Osteocyte (in vitro differentiated cells): ENCODE measurements at places on chromosomes 16 and 17. TPM values are rescaled to one million over a fixed set of nuclear protein-coding genes. Genes with fewer than 3 reads are reported as not detected.

The CLEC18C gene
- total RNA-seq: 0.71 TPM in 1 of 2 replicates, not detected in the other

The MYO15B gene
- total RNA-seq: 40.8 and 42.5 TPM in 2 replicates

The GAN gene
- total RNA-seq: 9.2 and 11.9 TPM in 2 replicates

The RSPRY1 gene
- total RNA-seq: 49.3 and 50.8 TPM in 2 replicates

The MAP2K6 gene
- total RNA-seq: 2.8 TPM in 2 replicates

The NPIPB9 gene
- 2.6 and 4.2 TPM in 2 replicates for total RNA-seq

The SMIM5 gene
- 0.24 and 0.42 TPM in 2 replicates for total RNA-seq

The HLF gene
- 0.51 and 0.65 TPM in 2 replicates for total RNA-seq

The NPIPA8 gene
- total RNA-seq: 0.39 and 0.56 TPM in 2 replicates

The SPATA22 gene
- not detected in 2 replicates for total RNA-seq

The GAST gene
- total RNA-seq: not detected in 2 replicates

The CA7 gene
- not detected in 2 replicates for total RNA-seq

The TNP2 gene
- total RNA-seq: not detected in 2 replicates

The CHST6 gene
- 0.43 and 0.55 TPM in 2 replicates for total RNA-seq

The GALNS gene
- total RNA-seq: 47.0 and 51.5 TPM in 2 replicates

The CCL13 gene
- total RNA-seq: not detected in 2 replicates

The ENPP7 gene
- not detected in 2 replicates for total RNA-seq

The OR1A1 gene
- not detected in 2 replicates for total RNA-seq

The C16orf86 gene
- 2.1 and 2.8 TPM in 2 replicates for total RNA-seq

The KRTAP4-5 gene
- total RNA-seq: not detected in 2 replicates

The KRT9 gene
- total RNA-seq: 0.30 TPM in 1 of 2 replicates, not detected in the other

The ALOX12 gene
- not detected in 2 replicates for total RNA-seq

The EPX gene
- total RNA-seq: not detected in 2 replicates

The CHMP6 gene
- total RNA-seq: 31.1 and 35.9 TPM in 2 replicates

The CTRB2 gene
- not detected in 2 replicates for total RNA-seq

The NGFR gene
- 2.8 and 3.6 TPM in 2 replicates for total RNA-seq

The TNFRSF17 gene
- total RNA-seq: not detected in 2 replicates

The SP2 gene
- total RNA-seq: 19.9 and 20.7 TPM in 2 replicates

The ANTKMT gene
- 41.5 and 41.7 TPM in 2 replicates for total RNA-seq

The SLC38A8 gene
- total RNA-seq: not detected in 2 replicates

The PRSS36 gene
- 0.67 and 0.76 TPM in 2 replicates for total RNA-seq

The PPY gene
- total RNA-seq: not detected in 2 replicates

The KCTD19 gene
- total RNA-seq: 0.39 TPM in 1 of 2 replicates, not detected in the other

The VASN gene
- 62.7 and 63.1 TPM in 2 replicates for total RNA-seq

The HSD17B2 gene
- 0.40 TPM in 1 of 2 replicates, not detected in the other for total RNA-seq

The KIAA0513 gene
- total RNA-seq: 10.6 and 12.4 TPM in 2 replicates

The SHISA6 gene
- total RNA-seq: 0.05 TPM in 1 of 2 replicates, not detected in the other

The CRAMP1 gene
- total RNA-seq: 29.4 and 30.1 TPM in 2 replicates

The HIRIP3 gene
- total RNA-seq: 11.5 and 12.5 TPM in 2 replicates

The WWP2 gene
- 36.2 and 38.2 TPM in 2 replicates for total RNA-seq

The ZSCAN10 gene
- total RNA-seq: not detected in 2 replicates

The SALL1 gene
- 0.73 and 0.78 TPM in 2 replicates for total RNA-seq

The SEZ6L2 gene
- 17.6 and 19.3 TPM in 2 replicates for total RNA-seq

The NTN3 gene
- total RNA-seq: 1.4 and 1.8 TPM in 2 replicates

The MPO gene
- not detected in 2 replicates for total RNA-seq

The CPHXL2 gene
- total RNA-seq: not detected in 2 replicates

The NPTX1 gene
- total RNA-seq: 2.8 and 3.8 TPM in 2 replicates

The PLK1 gene
- total RNA-seq: 16.7 and 17.8 TPM in 2 replicates
